ENCODE measurements at places on chromosomes 11 and 22.

- DNase-seq = no peak
Measured at GRCh38 chr11:106304274-106304673, 226.8 kb downstream of the AASDHPPT start.

- DNase-seq = no peak
Measured at GRCh38 chr11:106012744-106013143, 9.3 kb downstream of the MSANTD4 start.

GRCh38 chr22:32771756-32772155, 29.7 kb upstream of the TIMP3 start:
- no peak for DNase-seq

GRCh38 chr11:47258317-47258902, 614 bp downstream of the NR1H3 start:
- DNase-seq = no peak

DNA sequence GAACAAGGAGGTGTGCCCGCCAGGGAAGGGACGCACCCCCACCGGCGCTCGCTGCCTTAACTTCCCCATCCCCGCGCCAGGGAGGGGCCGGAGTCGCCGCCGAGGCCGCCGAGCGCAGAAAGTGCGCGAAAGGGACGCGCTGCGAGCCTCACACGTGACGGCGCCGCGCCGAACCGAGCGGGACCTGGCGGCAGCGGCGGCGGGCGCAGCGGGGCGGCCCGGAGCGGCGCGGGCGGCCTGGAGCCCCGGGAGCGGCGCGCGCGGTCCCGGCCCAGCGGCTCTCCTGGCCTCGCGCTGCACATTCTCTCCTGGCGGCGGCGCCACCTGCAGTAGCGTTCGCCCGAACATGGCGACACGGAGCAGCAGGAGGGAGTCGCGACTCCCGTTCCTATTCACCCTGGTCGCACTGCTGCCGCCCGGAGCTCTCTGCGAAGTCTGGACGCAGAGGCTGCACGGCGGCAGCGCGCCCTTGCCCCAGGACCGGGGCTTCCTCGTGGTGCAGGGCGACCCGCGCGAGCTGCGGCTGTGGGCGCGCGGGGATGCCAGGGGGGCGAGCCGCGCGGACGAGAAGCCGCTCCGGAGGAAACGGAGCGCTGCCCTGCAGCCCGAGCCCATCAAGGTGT, at the start of gene SORL1:
TSS of gene SORL1 (plus strand) at position 329 of the 623 bp plus-strand sequence. CDS start at position 347, 18 bp downstream.
- DNase-seq = peak; percentile 71

DNA sequence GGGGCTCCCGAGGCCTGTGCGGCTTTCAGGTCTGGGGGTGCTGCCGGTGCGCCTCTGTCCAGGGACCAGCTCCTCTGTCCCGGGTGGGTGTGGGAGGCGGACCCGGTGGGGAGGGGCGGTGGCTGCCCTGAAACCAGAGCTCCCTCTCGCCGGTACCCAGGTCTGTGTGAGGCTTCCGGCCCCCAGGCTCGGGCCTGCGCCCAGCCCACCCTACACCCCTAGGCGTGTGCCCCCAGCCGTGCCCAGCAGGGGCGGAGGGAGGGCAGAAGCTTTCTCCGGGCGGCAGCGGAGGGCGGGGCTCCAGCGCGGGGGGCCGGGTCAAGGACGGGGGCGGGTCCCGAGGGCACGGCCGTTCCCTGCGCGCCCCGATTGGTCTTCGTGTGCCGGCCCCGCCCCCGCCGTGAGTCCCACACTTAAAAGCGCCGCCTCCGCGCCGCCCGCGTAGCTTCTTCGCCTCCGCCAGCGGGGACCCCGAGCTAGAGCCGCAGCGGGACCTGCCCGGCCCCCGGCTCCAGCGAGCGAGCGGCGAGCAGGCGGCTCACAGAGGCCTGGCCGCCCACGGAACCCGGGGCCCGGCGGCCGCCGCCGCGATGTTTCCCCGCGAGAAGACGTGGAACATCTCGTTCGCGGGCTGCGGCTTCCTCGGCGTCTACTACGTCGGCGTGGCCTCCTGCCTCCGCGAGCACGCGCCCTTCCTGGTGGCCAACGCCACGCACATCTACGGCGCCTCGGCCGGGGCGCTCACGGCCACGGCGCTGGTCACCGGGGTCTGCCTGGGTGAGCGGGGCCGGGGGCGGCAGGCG, 616 bp downstream of the PNPLA2 start:
- DNase-seq = peak; percentile 93

- no peak for DNase-seq
Measured at GRCh38 chr11:103940551-103940950, 95.9 kb upstream of the DDI1 start.

GRCh38 chr22:26584010-26584409, 5.9 kb downstream of the TPST2 start:
- no peak for DNase-seq

DNA sequence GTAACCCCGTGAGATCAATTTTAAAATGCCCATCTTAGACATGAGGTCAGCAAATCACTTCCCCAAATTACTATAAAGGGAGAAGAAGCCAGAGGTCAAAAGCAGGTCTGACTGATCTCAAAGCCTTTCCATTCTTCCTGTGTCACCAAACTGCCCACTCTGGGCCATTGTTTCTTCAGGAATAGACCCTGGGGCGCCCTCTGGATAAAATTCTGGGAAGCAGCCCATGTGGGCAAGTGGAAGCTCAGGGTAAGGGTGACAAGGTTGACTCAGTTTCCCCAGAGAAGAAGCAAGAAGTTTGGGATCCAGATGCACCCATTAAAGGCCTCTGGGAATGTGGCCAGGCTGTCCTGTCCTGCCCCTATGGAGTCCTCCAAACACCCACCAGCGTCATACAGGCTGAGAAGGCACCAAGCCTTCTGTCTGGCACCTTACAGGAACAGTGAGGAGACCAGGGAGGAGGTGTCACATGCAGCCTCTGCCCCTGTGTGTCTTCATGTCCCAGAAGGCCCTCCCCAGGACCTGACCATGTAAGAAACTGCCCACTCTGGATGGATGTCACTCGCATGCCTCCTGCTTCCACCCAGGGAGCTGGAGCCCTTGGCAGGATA, 50.1 kb downstream of the CHST1 start:
- DNase-seq = no peak

DNA sequence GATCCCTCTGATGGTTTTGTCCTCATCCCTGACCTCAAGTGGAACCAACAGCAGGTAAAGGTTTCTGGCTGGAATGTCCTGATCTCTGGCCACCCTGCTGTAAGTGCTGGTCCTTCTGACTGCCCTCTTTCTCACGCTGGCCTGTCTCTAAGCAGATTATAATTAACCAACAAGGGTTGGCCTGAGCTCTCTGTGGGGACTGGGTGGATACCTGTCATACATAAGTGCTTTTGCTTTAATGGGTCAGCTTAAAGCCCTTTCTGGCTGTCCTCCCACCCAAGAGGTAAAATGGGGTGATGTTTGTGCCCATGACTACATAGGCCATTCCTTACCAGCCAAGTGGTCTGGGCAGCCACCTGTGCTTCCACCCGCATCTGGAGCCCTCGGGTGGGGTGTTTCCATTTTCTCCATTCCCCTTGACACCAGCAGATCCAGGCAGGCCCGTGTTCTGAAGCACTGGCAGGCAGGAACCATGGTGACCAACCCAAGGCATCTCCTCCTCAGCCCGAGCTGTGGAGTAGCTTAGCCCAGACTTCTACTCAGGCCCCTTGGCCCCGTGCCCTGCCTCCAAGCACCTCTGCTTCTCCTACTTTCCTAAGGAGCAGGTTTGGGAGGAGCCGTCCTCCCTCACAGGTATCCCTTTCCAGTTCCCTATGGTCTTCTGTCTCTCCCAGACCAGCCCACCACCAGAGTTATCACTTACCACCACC, 17.0 kb upstream of the ST3GAL4 start:
- no peak for DNase-seq

- DNase-seq = peak; percentile 52
Measured at GRCh38 chr22:29073618-29074275, 912 bp downstream of the KREMEN1 start.

GRCh38 chr11:114060392-114061047, 1.0 kb downstream of the ZBTB16 start:
- peak; percentile 13 for DNase-seq

GRCh38 chr11:118785362-118785761, 5.6 kb downstream of the DDX6 start:
- no peak for DNase-seq

DNA sequence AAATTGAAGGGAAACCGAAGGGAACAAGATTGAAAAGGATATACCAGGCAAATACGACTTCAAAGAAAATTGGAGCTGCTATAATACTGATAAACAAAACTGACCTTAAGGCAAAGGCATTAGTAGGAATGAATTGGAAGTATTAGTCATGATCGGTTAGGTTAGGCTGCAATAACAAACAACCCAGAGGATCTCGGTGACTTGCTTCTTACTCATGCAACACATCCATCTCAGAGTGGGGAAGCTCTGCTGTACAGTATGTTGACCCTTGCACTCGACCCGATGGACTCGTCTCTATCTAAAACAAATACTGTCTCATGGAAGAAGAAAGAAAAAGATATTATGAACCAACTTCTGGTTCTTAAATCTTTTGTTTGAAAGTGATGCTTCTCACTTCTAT, 42.3 kb downstream of the SPATA19 start:
- DNase-seq = no peak

GRCh38 chr11:69422645-69423044, 58.8 kb upstream of the LINC01488 start:
- DNase-seq = no peak

GRCh38 chr11:810040-810567, 337 bp downstream of the RPLP2 start:
- DNase-seq = no peak

GRCh38 chr11:46719048-46719542, at the start of gene F2:
Gene F2, plus strand, starts transcription at chr11:46719213. Its CDS starts 23 bp downstream, at chr11:46719236.
- DNase-seq = no peak

DNA sequence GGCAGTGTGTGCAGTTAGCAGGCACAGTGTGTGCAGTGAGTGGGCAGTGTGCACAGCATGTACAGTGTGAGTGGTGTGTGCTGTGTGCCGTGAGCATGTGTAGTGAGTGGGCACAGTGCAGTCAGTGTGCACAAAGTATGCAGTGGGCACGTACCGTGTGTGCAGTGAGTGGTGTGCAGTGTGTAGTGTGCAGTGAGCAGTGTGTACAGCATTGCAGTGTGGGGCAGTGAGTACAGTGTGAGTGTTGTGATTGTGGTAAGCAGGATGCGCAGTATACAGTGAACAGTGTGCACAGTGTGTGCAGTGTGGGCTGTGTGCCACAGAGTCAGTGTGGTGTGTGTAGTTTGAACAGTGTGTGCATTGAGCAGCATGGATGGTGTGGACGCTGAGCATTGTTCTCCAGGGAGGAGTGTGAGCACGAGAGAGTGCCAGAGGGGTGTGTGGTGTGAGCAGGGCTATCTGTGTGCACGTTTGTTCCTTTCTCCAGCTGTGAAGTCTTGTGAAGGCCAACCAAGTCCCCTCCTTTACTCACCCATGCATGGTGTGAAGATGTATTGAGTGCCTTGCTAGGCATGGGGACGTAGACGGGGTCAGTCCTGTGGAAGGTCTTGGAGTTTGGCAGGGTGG, 3.0 kb downstream of the SHANK3 start:
- no peak for DNase-seq

- DNase-seq = no peak
Measured at GRCh38 chr22:41429951-41430332, 16.7 kb downstream of the TOB2 start.

- DNase-seq = no peak
Measured at GRCh38 chr11:108501396-108501795, 3.2 kb upstream of the POGLUT3 start.

DNA sequence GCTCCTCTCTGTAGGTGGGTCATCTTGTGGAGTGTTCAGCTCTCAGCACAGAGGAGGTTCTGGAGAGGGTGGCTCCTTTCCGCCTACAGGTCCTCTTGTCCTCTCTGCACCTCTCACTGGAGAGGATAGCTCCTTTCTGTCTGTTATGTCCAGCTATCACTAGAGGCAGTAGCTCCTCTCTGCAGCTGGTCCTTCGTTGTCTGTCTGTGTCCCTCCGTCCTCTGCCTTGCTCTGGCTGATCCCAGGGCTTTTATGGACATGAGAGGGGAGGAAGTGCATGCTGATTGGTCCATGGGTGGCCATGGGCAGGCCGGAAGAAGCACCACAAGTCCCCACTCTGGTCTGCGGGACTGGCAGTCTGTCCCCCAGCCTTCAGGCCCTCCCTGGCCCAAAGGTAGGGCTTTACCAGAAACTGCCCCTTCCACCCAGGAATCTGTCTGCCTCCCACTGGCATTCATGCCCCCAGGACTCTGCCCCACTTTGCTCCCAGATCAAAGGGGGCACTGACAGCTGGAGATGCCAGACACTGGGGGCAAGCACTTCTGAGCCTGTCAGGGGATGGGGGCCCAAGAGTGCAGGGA, 38.6 kb upstream of the CALCB start:
- DNase-seq = no peak

GRCh38 chr11:61372659-61373420, 10.7 kb downstream of the TMEM138 start:
- DNase-seq = no peak

- no peak for DNase-seq
Measured at GRCh38 chr11:69525516-69526452, 44.3 kb downstream of the LINC01488 start.

DNA sequence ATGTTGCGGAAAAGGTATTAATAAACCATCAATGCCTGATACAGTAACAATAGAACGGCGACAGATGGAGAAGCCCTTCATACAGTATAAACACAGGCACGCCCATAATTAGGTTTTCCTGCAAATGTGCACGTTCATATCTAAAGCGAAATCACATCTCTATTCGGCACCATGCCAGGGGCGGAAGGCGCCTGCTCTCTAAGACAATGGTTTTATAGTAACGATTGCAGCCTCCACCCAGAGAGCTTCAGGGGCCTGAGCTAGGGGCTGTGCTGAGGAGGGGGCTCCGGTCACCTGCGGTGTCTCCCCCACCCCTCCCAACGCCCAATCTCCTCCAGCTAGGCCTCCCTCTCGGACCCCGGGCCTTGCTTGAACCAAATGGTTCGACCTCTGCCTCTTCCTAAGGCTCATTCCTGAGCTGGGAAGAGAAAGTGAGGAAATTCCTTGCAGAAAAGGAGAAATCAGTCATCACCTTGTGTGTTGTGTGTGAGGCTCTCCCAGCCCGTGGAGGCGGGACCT, 9.6 kb downstream of the KRTAP5-5 start:
- no peak for DNase-seq

GRCh38 chr11:128894286-128894681, 3.1 kb downstream of the KCNJ5 start:
- no peak for DNase-seq

DNA sequence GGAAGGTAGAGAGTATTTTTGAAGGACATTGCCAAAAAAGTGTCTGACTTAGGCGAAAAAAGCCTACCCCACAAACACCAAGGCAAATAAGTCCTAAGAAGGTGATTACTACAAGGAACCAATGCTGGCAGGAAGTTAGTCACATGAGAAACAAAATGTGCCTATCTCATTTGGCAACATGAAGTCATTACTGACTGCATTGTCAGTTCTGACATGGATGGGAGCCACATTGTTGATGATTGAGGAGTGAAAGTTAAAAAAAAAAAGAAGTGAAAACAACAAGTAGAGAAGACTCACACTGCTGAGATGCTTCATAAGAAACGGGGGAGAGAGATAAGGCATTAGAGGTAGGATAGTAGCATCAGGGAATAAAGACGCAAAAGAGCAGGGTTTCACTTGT, 141.5 kb upstream of the FAT3 start:
- no peak for DNase-seq

DNA sequence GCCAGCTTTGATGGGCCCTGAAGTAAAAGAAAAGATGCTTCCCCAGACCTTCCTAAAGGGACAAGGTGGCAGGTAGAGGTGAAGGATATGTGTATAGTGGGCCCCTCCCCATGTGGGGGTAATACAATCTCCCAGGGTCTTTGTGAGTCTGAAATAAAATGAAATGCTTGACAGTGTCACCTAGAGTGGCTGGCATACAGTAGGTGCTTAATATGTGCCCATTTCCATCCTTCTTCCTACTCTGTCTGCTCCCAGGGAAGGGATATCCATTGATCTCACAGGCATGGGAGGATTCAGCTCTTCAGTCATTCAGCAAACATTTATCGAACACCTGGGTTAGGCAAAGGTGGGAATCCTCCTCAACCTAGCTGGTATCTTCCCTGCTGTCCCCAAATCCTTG, 6.1 kb upstream of the CREB3L1 start:
- DNase-seq = no peak
